ENCODE measurements at places on chromosomes 13 and 19.

DNA sequence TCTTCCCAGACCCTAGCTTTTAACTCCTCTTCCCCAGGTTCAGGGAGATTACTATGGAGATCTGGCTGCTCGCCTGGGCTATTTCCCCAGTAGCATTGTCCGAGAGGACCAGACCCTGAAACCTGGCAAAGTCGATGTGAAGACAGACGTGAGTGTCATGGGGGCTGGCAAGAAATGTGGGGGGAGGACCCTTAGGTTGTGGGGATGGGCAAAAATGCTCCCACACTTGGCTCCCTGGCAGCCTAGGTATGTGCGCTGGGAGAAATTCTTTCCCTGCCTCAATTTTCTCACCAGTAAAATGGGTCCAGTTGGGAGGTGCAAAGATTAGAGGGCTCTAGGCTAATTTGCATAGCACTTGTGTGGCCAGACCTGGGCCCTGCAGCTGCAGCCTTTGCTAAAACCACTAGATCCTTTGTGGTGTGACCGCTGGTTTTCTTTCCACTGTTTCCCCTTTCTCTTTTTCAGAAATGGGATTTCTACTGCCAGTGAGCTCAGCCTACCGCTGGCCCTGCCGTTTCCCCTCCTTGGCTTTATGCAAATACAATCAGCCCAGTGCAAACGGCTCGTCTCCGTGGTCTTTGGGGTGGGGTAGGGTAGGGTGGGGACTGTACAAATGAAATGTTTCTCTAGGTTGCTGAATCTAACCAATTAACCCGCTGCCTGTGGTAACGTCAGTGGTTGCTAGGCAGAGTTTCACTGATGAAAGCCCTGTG, 959 bp upstream of the RAB4B start:
- peak; percentile 99 for DNase-seq

- DNase-seq = peak; percentile 56
Measured at GRCh38 chr19:40718774-40719391, 2.0 kb downstream of the ITPKC start.

DNA sequence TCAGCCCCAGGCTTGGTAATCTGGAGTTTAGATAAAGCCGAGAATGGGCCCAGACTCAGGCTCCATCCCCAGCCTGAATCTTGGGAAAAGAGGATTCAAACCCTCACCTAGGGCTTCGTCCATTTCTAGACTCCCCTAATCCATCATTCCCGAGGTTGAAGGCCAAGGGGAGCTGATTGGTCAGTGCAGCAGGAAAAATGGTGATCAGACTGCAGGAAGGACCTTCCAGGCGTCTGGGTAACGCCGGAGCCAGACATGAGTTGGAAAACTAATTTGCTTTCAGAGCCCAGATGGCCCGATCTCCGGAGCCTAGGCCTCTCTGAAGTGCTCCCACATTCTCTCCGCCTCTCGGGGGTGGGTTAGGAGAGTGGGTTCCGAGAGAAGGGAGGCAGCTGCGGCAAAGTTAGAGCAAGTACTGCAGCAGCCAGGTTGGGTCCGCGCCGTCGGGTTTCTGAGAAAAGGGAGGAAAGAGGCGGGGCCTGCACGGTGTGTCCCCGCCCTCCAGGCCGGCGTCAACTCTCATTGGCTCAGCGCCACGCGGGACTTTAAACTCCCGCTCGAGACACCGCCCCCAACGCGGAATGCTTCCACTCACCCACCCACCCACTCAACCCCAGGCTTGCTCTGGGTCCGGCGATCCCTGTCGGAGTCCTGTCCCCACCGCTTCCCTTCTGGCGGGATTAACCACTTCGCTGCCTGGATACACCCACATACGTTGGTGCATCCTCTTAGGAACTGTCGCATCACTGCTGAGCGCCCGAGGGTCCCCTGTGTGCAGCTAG, 788 bp upstream of the RTBDN start:
- no peak for DNase-seq

GRCh38 chr19:782185-782877, 14.9 kb upstream of the PTBP1 start:
- DNase-seq = no peak

DNA sequence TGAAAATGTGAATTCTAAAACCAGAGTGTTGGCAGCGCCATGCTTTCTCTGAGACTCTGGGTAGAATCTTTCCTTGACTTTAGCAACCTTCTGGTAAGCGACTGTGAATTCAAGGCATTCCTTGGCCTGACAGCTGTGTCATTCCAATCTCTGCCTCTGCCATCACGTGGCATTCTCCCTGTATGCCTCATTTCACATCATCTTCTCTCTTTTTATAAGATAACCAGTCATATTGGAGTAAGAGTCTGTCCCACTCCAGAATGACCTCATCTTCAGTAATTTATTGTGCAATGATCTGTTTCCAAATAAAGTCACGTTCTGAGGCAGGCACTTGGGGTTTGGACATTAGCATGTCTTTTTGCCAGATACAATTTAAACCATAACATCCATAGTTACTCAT, 103.4 kb upstream of the POSTN start:
- DNase-seq = no peak

GRCh38 chr13:44920013-44920412, 69.3 kb downstream of the NUFIP1 start:
- peak; percentile 8 for DNase-seq

GRCh38 chr13:46866150-46866549, 30.7 kb downstream of the HTR2A start:
- DNase-seq = peak; percentile 49

GRCh38 chr13:44400736-44401135, 27.1 kb downstream of the SERP2 start:
- DNase-seq = no peak

DNA sequence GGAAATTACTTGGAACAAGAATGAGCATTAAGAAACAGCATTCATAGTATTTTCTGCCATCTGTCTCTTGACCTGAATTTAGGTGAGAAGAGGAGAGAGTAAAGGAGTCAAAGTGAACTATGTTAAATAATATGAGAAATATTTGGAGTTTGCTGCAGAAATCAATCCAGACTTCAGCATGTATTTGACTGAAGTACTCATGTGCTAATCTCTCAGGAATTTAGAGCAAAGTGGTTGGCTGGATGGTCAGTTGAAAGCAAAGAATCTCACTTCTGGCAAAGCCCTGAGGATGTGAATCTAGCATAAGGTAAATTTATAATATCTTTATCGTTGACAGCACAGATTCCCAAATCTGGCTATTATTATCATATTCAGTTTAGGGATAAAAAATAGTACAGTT, 394.3 kb downstream of the PCDH17 start:
- DNase-seq = no peak

- no peak for DNase-seq
Measured at GRCh38 chr19:42343344-42344110, 18.1 kb downstream of the MEGF8 start.

GRCh38 chr13:48184260-48184659, 48.7 kb upstream of the ITM2B start:
- DNase-seq = peak; percentile 14

GRCh38 chr13:91539286-91540157, 141.1 kb downstream of the GPC5 start:
- DNase-seq = no peak

DNA sequence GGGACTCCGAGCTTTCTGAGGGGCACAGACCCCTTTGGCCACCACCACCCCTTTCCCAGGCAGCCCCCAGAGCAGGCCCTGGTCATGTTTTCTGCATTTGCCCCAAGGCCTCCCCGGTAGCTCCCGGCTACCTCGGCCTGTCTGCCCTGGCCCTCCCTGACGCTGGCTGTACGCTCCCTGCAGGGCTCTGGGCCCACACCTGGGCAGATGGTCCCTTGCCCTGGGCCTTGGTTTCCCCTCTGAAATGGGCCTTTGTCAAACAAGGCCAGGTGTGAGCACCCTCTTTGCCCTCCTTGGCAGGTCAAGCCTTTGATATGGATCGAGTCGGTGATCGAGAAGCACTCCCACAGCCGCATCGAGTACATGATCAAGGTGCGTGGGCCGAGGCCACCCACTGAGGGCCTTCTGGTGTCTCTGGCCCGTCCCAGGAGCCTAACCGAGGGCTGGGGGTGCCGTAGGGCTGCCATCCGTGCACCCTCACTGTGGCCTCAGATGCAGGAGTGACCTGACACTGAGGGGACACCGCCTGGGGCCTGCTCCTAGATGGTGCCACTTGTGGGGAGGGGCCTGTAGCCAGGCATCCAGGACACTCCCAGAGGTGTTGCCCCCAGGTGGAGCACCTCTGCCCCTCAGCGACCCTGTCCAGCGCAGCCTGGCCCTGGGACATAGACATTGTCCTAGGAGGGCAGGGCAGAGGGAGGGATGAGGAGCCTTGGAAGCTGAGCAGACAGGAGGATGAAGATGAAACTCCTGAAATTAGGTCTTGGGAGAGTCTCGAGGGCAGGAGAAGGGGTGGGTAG, 30.3 kb downstream of the AP1M1 start:
- no peak for DNase-seq

DNA sequence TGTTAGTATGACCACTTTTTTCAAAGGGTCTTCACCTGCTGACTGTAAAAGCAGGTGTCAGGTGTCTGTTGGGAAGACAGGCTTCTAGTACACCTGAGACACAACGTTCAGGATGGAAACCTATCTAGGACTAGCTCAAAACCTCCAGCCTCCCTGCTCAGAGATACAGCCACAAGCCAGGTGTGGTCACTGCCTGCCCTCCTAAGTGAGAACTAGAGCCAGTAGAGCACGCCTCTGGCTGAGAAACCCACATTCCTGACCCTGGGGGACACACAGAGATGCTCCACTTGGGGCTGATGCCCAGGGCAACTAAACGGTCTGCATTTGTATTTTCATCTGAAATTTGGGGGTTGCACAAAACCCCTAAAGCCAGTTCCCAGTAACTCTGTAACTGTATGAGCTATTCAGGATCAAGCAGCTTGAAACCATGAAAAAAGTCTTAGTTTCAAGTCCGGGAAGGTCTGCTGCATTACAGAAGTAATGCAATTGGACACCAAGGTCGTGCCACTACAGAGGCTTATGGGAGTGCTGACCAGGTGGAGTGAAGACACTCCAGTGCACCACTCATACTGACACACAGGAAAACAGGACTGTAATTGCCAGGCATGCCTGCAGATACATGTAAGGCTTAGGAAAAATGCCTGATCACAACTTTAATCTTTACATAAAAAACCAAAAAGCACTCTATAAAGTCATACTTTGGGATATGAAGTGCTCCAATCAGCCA, 27.8 kb downstream of the ANKRD10 start:
- no peak for DNase-seq

- DNase-seq = no peak
Measured at GRCh38 chr19:17706750-17707181, 12.5 kb upstream of the MAP1S start.

GRCh38 chr19:17136021-17136420, 60.4 kb downstream of the MYO9B start:
- DNase-seq = peak; percentile 26

DNA sequence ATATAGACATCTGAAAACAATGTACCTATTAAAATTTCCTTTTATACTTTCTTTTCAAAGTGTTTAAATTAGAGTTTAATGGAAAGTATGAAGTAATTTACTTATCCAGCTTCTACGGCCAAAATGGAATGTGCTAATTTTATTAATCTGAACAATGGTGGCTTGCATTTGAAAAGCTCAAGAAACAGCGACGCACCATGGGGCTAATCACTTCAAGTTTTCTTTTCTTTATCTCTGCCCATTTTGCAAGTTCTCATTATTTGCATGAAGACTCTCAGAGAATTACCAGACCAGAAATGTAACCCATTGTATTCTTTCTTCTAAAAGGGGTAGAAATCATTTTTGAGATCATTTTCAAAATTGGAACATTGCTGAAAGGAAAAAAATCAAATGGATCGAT, 204.0 kb upstream of the STARD13 start:
- no peak for DNase-seq

GRCh38 chr13:27183561-27184147, 12.0 kb upstream of the USP12 start:
- no peak for DNase-seq

GRCh38 chr19:42477933-42478332, 35.2 kb upstream of the CXCL17 start:
- DNase-seq = no peak

DNA sequence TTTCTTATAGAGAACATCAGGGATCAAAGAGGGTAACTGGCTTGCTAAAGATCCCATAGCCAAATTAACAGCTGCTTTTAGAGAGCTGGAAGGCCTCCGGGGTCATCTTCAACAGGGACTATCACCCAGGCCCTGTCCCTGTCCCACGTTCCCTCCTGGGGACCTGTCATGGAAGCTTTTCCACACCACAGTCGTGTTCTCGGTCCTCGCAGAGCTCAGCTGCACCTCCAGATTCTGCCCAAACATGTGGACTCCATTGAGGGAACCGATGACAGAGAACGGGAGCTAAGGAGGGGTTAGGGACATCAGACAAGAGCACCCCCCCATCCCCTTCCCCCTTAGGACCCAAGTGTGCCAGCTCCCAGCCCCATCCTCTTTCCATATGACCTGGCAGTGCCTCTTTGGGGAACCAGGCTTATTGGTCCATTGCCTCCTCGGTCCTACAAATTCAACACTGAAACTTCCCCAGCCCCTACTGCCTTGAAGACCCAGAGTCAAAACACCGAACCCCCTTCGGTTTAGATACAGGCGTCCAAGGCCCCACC, 568 bp downstream of the FUZ start:
- no peak for DNase-seq

- DNase-seq = no peak
Measured at GRCh38 chr19:3114018-3114726, 20.0 kb downstream of the GNA11 start.

- no peak for DNase-seq
Measured at GRCh38 chr19:3441089-3441985, 39.0 kb downstream of the SMIM24 start.

GRCh38 chr13:109028624-109029023, 399.2 kb downstream of the MYO16 start:
- no peak for DNase-seq

DNA sequence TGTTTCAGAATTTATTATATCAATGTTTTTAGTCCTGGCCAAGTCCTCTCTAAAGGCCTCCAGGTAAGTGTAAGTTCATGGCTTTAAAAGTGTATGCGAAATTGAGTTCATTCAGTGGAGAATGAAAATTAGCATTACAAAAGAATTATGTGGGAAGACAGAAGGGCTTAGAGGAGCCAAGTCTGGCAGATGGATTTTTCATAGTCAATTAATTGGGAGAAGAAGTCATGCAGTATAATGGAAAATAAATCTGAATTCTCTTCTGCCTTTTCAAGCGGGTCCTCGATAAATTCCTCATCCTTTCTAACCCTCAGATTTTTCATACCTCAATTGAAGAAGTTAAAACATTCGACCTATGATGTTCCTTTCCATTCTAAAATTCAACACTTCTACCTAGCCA, 394.2 kb downstream of the ITGBL1 start:
- no peak for DNase-seq

DNA sequence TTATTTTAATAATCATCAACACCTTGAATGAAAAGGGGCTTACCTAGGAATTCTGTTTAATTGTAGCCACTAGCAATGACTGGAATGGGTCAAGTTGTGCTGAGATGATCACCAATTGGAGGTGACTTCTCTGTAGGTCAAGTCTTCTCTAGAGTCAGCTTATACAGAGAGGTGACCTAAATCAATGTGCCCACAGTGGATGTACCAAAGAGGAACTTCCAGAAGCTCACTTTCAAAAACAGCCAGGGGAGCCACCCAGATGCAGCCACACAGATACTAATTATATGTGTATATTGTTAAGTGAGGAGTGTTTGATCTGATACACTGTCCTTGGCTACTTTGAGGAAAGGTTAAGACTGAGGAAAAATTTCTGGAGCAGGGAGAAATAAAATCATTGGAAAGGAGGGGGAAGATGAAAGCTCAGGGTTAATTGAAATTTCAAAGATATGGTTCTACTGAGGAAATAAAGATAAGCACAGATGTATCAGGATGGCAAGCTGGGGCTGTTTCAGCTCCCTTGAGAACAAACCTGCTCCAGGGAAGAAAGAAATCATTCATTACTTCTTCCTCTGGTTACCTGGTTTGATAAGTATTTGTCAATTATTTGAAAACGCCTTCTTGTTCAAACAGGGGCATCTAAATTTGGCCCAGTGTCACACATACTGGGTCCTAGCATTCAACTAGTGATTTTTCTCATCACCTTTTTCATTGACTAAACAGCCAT, 5.1 kb downstream of the GPR183 start:
- DNase-seq = no peak
